ENCODE measurements at places on chromosomes 7 and 10.
A peak's percentile ranks its signal among the peaks of the same experiment; 100 is the strongest.

DNA sequence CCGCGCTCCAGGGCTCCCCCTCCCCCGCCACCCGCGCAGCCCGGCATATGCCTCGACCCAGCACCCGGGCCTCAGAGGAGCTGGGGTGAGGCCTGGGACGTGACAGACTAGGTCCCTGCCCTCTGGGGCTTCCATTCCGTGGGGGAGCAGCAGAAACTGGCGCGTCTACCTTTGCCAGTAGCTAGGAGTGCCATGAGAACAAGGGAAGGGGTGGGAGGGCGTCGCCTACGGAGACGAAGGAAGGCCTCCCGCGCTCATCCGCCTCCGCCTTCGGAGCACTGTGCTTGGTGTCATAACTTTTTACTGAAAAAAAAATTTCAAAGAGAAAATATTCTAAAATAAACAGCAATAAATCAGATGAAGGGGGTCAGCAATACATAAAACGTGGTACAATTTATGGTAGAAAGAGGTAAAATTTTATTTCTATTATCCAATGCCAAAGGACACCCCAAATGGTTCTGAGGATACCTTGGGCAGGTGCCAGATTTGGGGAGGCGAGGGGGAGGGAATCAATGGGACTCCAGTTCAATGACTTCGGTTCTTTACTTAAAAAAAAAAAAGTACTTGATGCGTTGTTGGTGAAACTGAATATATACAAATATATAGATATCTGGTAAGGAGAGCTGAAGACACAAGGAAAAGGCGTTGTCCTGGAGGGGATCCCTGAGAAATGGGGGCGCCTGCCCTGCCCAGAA is 35.1 kb upstream of the GRID1 start:
- H3K4me3 ChIP-seq, result peak overlapping the region; percentile 37
- DNase-seq, result peak; percentile 59
- H3K4me1 ChIP-seq, result peaks cover 2% of the 10 kb centered on the region
- no peaks in the 10 kb centered on the region for H3K36me3 ChIP-seq

GRCh38 chr7:105487579-105488571 is 34.2 kb downstream of the PUS7 start:
- H3K4me1 ChIP-seq, result peaks cover 3% of the 10 kb centered on the region
- H3K27ac ChIP-seq, result no peak overlapping the region
- no peaks in the 10 kb centered on the region for H3K36me3 ChIP-seq

- no peaks in the 10 kb centered on the region for H3K27me3 ChIP-seq
- H3K36me3 ChIP-seq, result no peaks in the 10 kb centered on the region
- no peaks in the 10 kb centered on the region for H3K4me1 ChIP-seq
- no peak for DNase-seq
These were observed 127.9 kb upstream of the SEM1 start for GRCh38 chr7:96837593-96837992.

- H3K36me3 ChIP-seq, result no peaks in the 10 kb centered on the region
- H3K27me3 ChIP-seq, result no peaks in the 10 kb centered on the region
- DNase-seq, result no peak
These were observed 1.1 kb downstream of the WDFY4 start for GRCh38 chr10:48685731-48686130.

DNA sequence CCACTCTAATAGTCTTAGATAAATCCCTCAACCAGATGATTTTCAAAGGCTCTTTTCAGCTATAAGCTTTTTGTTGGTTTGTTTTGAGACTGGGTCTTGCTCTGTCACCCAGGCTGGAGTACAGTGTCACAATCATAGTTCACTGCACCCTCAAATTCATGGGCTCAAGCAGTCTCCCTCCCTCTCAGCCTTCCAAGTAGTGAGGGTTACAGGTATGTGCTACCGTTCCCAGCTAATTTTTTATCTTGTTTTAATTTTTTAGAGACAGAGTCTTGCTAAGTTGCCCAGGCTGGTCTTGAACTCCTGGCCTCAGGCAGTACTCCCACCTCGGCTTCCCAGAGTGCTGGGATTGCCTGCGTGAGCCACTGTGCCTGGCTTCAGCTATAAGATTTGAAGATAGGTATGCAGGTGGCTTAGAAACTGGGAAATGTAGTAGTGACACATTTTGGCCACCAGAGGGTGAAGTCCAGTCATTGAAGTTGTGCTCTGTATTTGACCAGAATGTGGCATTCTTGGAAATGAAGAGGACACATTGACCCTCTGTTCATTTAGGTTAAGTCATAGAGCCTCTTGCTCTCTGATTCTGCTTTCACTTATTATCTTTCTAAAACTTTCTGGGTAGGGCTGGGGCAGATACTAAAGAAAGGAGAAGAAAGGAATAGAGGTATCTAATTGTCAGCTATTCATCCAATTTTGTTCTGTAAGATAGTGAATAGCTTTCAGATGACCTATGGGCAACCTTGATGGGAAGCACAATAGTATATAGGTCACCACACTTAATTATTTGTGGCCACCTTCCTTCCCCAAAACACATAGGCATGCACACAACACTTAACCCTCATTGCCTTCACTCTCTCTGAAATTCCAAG is 36.0 kb downstream of the R3HCC1L start:
- H3K4me1 ChIP-seq, result no peaks in the 10 kb centered on the region
- H3K4me3 ChIP-seq, result no peak overlapping the region
- no peak for DNase-seq
- H3K27ac ChIP-seq, result no peak overlapping the region
- peaks cover 2% of the 10 kb centered on the region for H3K36me3 ChIP-seq
- no peaks in the 10 kb centered on the region for H3K27me3 ChIP-seq

- H3K27ac ChIP-seq, result no peak overlapping the region
- H3K36me3 ChIP-seq, result no peaks in the 10 kb centered on the region
- H3K27me3 ChIP-seq, result no peaks in the 10 kb centered on the region
These were observed 204.9 kb upstream of the NPSR1 start for GRCh38 chr7:34453150-34453549.

DNA sequence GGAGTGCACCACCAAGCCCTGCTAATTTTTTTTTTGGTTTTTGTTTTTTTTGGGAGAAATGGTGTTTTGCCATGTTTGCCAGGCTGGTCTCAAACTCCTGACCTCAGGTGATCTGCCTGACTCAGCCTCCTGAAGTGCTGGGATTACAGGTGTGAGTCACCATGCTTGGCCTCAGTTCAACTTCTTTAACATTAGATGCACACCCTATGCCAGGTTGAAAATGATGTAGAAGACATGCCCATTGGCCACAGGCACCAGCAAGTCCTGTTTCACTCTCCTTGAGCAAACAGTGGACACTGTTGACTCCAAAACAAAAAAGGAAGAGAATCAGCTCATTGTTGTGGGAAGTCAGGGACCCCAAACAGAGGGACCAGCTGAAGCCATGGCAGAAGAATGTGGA is 1205.3 kb downstream of the REEP3 start:
- H3K4me3 ChIP-seq, result no peak overlapping the region
- H3K27me3 ChIP-seq, result no peaks in the 10 kb centered on the region
- H3K27ac ChIP-seq, result no peak overlapping the region
- peaks cover 3% of the 10 kb centered on the region for H3K4me1 ChIP-seq

DNA sequence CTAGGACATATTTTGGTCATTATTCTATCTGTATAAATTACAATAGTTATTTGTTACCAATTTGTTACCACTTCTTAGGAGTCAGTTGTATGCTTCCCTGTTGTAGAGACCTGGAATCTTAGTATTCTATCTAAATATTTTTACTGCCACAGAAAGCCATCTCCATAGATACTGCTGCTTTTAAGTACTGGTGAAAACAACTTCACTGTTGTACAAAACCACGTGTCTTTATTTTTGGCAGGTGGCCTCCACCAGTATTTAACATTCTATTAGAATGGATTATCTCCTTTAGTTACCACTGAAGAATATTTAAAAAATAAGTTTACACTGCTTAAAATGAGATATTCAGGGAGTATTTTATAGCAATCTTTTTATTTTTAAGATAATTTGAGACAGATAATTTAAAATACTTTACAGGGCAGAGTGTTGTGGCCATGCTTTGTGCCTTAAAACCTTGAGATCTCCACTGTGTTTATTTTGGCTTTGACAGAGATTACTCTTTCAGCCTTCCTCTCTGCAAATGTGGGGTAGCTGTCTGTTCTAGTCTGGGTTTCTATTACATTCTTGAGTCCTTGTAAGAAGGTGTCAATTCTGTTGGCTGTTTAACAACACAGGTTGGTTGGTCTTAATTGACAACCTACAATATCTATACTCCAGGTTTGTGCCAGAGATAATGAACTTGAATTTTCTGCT is 185.6 kb downstream of the LRRC4 start:
- no peaks in the 10 kb centered on the region for H3K27me3 ChIP-seq
- H3K4me3 ChIP-seq, result no peak overlapping the region
- H3K36me3 ChIP-seq, result no peaks in the 10 kb centered on the region

GRCh38 chr7:107396990-107397389 is 72.9 kb upstream of the GPR22 start:
- H3K4me3 ChIP-seq, result no peak overlapping the region
- no peaks in the 10 kb centered on the region for H3K36me3 ChIP-seq
- no peaks in the 10 kb centered on the region for H3K27me3 ChIP-seq
- no peak for DNase-seq
- no peak overlapping the region for H3K27ac ChIP-seq
- H3K4me1 ChIP-seq, result peaks cover 4% of the 10 kb centered on the region

GRCh38 chr10:112336556-112337201 is 37.2 kb upstream of the ACSL5 start:
- DNase-seq, result no peak
- H3K27ac ChIP-seq, result no peak overlapping the region
- no peak overlapping the region for H3K4me3 ChIP-seq
- H3K36me3 ChIP-seq, result no peaks in the 10 kb centered on the region
- H3K27me3 ChIP-seq, result no peaks in the 10 kb centered on the region
- no peaks in the 10 kb centered on the region for H3K4me1 ChIP-seq

DNA sequence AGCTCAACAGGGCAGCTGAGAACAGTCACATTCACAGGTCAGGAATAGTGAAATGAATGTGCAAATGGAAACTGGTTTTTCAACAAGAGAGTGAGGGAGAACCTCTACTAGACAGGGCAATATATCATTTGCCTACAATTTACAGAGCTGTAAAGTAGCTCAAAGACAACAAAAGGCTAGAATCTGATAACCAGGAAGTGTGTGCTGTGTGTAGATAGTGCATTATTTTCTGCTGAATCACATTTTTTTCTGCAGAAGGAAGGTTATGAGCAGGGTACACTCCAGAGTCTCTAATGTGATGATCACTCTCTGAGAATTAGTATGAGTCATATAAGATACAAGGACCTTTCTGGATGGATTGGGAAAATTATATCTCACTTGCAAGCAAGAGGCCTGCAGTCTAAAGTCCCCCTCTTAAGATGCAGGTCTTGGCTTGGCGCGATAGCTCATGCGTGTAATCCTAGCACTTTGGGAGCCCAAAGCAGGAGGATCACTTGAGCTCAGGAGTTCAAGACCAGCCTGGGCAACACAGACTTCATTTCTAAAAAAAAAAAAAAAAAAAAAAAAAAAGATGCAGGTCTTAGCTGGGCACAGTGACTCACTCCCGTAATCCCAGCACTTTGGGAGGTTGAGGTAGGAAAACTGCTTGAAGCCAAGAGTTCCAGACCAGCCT is 59.9 kb upstream of the COBL start:
- DNase-seq, result no peak
- H3K27ac ChIP-seq, result no peak overlapping the region
- no peaks in the 10 kb centered on the region for H3K4me1 ChIP-seq
- H3K4me3 ChIP-seq, result no peak overlapping the region
- no peaks in the 10 kb centered on the region for H3K27me3 ChIP-seq

DNA sequence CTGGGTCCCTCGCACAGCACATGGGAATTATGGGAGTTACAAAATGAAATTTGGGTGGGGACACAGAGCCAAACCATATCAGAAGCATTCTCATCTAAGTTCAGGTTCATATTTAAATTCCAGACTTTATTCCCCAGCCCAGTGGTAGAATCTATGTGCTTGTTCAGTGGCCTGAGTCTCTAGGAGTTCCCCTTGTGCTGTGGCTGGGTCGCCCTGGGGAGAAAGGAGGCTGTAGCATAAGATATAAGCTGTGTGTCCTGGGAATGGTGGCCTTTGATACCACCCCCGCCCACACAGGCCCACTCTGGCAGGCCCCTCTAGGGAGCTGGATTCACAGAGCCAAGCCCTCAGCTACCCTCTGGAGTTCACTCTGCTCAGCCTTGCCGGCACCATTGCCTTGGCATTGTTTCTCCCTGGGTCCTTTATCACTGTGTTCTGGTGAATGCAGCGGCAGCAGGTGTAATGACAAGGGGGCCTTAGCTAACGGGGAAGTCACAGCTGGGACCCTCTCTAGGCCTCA is 64.2 kb downstream of the MINDY4 start:
- no peak overlapping the region for H3K27ac ChIP-seq
- H3K27me3 ChIP-seq, result no peaks in the 10 kb centered on the region
- no peaks in the 10 kb centered on the region for H3K36me3 ChIP-seq
- no peak overlapping the region for H3K4me3 ChIP-seq

GRCh38 chr10:15349112-15349511 is 22.0 kb downstream of the FAM171A1 start:
- H3K27ac ChIP-seq, result no peak overlapping the region
- no peaks in the 10 kb centered on the region for H3K36me3 ChIP-seq
- peak overlapping the region; percentile 36 for H3K4me3 ChIP-seq
- no peak for DNase-seq
- H3K4me1 ChIP-seq, result no peaks in the 10 kb centered on the region

GRCh38 chr10:930625-931325 is 730 bp downstream of the LARP4B start:
- peak overlapping the region; percentile 85 for H3K27ac ChIP-seq
- DNase-seq, result peak; percentile 79
- H3K4me1 ChIP-seq, result peaks cover 3% of the 10 kb centered on the region
- H3K4me3 ChIP-seq, result peak overlapping the region; percentile 97
- H3K27me3 ChIP-seq, result no peaks in the 10 kb centered on the region

- H3K4me1 ChIP-seq, result no peaks in the 10 kb centered on the region
- DNase-seq, result no peak
- no peak overlapping the region for H3K27ac ChIP-seq
- H3K4me3 ChIP-seq, result no peak overlapping the region
These were observed 11.4 kb downstream of the IRF5 start for GRCh38 chr7:128948976-128949760.

GRCh38 chr10:80416479-80417098 is 8.2 kb downstream of the PRXL2A start:
- no peak for DNase-seq
- no peak overlapping the region for H3K27ac ChIP-seq
- no peaks in the 10 kb centered on the region for H3K27me3 ChIP-seq
- no peaks in the 10 kb centered on the region for H3K4me1 ChIP-seq

- H3K4me3 ChIP-seq, result no peak overlapping the region
- no peak for DNase-seq
- no peaks in the 10 kb centered on the region for H3K27me3 ChIP-seq
- H3K36me3 ChIP-seq, result no peaks in the 10 kb centered on the region
- no peaks in the 10 kb centered on the region for H3K4me1 ChIP-seq
These were observed 156.7 kb upstream of the PFKP start for GRCh38 chr10:2910656-2911055.
